AG08396 (cell line): ENCODE measurements at places on chromosomes 13 and 19.
A peak's percentile ranks its signal among the peaks of the same experiment; 100 is the strongest.

DNA sequence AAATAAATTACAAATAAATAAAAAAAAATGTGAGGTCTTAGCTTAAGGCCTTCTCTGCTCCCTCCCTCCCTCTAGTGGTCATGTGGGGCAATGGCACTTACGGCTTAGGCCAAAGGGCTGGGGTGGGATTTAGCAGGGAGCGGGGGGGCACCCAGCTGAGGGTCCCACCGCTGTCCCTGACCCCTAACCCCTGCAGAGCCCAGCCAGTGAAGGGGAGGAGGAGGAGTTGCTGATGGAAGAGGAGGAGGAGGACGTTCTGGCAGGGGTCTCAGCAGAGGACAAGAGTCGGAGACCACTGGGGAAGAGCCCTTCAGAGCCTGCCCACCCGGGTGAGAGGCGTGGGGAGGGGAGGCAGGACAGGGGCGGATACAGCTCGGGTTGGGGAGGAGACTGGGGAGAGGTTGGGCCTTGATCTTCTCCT is 9.3 kb downstream of the MPND start:
- peak; percentile 80 for DNase-seq

DNA sequence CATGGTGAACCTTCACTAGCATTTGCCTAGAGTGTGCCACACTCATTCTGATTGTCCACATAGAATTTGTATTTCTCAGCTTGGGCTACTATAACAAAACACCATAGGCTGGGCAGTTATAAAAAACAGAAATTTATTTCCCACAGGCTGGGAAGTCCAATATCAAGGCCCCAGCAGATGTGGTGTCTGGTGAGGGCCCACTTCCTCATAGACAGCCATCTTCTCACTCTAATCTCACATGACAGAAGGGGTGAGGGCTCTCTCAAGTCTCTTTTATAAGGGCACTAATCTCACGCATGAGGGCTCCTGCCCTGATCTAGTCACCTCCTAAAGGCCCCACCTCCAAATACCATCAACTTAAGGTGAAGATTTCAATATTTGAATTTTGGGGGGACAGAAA is 53.6 kb downstream of the LRRC63 start:
- DNase-seq = no peak

- no peak for DNase-seq
These were observed 324.9 kb upstream of the SGCG start for GRCh38 chr13:22855926-22856325.

GRCh38 chr13:74761801-74762757 is 627.9 kb upstream of the KLF12 start:
- DNase-seq = no peak

DNA sequence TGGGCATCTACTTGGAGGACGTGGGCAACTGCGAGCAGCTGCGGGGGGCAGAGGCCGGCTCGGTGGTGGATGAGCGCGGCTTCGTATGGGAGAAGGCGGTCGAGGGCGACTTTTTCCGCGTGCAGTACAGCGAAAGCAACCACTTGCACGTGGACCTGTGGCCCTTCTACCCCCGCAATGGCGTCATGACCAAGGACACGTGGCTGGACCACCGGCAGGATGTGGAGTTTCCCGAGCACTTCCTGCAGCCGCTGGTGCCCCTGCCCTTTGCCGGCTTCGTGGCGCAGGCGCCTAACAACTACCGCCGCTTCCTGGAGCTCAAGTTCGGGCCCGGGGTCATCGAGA is 10.3 kb upstream of the STRN4 start:
- no peak for DNase-seq

GRCh38 chr13:51488212-51488611 is 35.4 kb upstream of the INTS6 start:
- no peak for DNase-seq

- DNase-seq = no peak
These were observed 637 bp downstream of the RANBP3 start for GRCh38 chr19:5977222-5977784.

- no peak for DNase-seq
These were observed 530.4 kb downstream of the MYO16 start for GRCh38 chr13:109159650-109160309.

GRCh38 chr19:9729162-9729561 is 39.4 kb downstream of the ZNF846 start:
- DNase-seq = no peak

- DNase-seq = peak; percentile 78
These were observed 5.4 kb downstream of the KLK1 start for GRCh38 chr19:50817941-50818858.

GRCh38 chr13:48449656-48450055 is 36.7 kb upstream of the LPAR6 start:
- DNase-seq = no peak

DNA sequence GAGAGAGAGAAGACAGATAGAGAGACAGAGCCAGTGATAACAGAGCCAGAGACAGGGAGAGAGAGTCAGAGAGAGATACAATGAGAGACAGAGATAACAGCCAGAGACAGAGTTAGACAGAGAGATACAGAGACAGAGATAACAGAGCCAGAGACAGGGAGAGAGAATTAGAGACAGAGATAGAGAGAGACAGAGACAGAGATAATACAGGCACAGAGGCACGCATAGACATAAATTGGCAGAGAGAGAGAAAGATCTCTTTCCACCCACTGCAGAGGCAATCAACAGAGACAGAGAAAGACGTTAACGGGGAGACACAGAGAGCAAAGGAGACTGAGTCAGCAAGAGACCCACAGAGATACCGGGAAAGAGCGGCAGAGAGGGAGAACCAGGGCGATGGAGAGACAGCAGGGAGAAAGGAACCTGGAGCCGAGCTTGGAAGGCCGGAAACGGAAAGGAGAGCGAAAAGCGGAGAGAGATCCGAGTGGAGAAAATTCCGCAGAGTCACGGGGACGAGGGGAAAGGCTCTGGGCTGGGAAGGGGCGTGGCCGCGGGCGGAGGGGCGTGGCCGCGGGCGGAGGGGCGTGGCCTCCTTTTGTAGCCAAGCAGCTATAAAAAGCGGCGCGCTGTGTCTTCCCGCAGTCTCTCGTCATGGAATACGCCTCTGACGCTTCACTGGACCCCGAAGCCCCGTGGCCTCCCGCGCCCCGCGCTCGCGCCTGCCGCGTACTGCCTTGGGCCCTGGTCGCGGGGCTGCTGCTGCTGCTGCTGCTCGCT is at the start of gene TNFSF9:
Gene TNFSF9, plus strand, starts transcription at position 641 of the 777 bp plus-strand sequence. Its CDS starts 11 bp downstream, at position 652.
- peak; percentile 96 for DNase-seq

DNA sequence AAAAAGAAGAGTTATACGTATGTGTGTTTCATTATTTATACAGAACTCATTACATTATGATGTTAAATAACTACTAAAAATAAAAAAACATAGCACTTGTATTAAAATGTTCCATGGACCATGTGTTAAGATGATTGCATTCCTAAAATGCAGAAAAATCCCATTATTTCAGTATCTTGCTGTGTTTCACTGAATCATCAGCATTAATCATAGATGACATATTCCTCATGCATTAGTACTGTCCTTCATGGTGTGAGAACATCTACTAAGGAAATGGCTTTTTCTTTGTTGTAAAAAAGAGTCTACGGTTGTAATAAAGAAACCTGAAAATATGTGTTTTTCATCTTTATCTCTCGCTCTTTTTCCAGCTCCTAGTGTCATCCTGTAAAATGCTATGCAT is 416.5 kb downstream of the FGF14 start:
- peak; percentile 3 for DNase-seq

DNA sequence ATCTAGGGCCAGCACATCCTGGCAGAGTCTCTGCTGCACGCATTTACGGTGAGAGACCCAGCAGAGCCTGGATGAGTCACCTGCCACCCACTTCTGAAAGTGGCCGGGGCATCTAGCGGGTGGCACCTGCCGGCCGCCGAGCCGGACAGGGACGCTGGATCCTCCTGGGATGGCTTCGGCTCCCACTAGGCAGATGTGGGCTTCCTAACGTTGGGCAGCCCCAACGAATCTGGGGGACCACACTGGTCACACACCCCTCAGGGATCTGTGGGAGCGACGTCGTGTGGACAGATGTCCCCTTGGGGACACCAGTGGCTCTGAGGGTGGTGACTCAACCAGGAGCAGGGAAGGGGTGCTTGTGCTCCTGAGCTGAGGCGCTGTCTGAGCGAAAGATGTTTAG is 32.2 kb downstream of the TMEM255B start:
- DNase-seq = no peak

DNA sequence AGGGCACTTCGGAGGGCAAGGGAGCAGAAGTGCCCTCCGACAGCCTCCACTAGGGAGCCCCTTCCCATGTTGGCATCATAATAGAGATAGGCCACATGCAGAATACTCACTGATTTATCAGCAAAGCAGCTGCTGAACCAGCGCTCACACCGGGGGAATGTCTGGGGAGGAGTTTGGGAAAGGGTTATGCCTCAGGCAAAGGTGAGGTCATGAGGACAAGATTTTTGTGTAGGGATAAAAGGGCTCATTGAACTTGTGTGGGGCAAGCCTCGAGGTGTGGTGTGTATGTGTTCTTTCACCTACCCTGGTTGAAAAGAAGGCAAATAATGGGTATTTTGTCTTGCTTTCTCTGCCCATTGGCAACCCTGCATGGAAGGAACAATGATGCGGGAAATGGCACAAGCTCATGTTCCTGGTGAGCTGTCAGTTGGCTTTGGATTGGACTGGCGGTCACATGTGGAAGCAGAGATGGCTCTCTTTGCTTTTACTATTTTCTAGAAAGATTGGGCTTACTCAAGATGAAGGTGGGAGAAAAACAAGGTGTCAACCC is 39.1 kb upstream of the SLC7A9 start:
- DNase-seq = no peak

DNA sequence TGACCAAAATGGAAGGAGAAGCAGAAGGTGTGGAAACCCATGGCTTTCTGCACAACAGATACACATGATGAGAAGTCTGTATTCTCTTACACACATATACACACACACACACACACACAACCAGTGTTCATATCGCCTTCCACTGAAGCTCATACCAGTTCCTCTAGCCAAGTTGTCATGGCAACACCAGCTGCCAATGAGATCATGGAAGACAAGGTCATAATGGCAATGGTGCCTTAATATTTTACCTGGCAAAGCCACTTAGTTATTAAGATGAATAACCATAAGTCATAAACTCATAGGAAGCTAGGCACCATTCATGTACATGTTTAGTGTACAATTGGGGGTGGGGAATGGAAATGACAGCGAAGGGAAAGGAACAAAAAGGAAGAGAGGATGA is 2.6 kb upstream of the DHRS12 start:
- peak; percentile 28 for DNase-seq

DNA sequence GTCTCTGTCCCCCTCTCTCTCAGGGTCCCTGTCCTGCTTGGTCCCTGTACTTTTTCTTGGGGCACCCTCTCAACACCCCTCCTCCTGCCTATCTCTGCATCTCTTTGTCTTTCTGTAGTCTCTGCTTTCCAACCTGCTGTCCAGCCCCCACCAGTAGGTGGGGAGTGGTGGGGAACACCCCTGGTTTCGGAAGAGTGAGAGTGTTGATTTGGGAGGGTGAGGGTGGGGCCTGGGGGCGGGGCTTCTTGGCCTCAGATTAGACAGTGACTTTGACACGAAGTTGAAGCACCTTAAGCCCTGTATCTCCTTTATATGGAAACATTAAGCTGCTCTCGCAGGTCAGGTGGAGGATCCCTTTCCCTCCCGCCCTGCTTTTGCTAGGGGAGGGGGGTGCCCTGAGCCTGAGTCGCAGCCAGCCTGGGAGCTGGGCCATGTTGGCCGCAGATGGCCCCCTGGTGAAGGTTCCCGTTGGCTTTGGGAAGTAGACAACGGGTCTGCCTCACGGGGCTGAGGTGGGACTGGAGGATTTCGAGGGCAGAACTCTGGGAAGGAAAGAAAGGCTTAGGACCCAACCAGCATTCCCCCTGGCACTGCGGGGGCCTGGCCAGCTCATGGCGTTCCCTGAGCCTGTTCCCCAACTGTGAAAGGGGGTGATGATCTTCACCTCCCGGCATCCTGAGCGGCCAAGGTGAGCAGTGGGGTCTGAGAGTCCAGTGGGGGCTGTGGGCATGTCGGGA is at the start of gene KCNJ14:
Gene KCNJ14, plus strand, starts transcription at position 404 of the 737 bp plus-strand sequence. CDS start 6,151 bp downstream, outside the sequence.
- DNase-seq = no peak

- DNase-seq = no peak
These were observed 50.7 kb upstream of the SLC15A1 start for GRCh38 chr13:98803111-98803561.

DNA sequence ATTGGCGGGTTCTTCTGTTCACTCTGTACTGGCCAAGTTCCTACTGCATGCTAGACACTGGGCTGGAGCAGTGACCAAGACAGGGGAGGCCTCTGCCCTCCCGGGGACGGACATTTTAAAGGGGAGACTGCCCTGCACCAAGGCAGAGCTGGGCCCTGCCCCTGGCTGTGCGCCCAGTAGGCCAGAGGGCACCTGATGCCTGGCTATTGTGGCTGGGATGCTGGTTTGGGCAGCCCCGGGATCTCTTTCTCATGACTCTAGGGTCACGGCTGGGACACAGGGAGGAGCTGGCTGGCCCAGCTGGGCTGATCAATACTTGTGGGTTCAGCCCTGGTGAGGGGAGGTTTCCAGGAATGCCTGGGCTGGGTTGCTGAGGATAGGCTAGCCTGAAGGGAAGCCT is 17.7 kb downstream of the LIPE start:
- no peak for DNase-seq

- no peak for DNase-seq
These were observed 114.2 kb upstream of the UQCRFS1 start for GRCh38 chr19:29326849-29327840.

DNA sequence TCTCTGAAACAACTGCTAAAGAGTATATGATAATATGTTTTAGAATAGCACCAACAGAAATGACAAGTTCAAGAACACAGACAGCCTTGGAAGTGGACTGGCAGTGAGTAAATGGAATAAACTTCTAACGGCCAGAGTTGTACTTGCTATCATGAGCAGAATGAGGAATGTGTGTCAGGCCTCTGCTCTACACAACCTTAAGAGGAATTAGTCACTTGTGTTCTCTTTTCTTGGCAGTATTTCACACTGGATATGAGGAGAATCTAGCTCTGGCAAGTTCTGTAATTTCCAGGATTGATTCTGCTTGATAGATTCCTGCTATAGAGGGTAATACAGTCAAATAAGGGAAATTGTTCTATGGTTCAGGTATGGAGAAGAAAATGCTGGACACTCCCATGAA is 757.3 kb downstream of the EFNB2 start:
- DNase-seq = no peak

- no peak for DNase-seq
These were observed 65.3 kb downstream of the DPF1 start for GRCh38 chr19:38158730-38159129.

GRCh38 chr13:68304286-68304893 is 1074.3 kb upstream of the PCDH9 start:
- DNase-seq = peak; percentile 2

- no peak for DNase-seq
These were observed 333.4 kb downstream of the KCTD12 start for GRCh38 chr13:76552807-76553206.

DNA sequence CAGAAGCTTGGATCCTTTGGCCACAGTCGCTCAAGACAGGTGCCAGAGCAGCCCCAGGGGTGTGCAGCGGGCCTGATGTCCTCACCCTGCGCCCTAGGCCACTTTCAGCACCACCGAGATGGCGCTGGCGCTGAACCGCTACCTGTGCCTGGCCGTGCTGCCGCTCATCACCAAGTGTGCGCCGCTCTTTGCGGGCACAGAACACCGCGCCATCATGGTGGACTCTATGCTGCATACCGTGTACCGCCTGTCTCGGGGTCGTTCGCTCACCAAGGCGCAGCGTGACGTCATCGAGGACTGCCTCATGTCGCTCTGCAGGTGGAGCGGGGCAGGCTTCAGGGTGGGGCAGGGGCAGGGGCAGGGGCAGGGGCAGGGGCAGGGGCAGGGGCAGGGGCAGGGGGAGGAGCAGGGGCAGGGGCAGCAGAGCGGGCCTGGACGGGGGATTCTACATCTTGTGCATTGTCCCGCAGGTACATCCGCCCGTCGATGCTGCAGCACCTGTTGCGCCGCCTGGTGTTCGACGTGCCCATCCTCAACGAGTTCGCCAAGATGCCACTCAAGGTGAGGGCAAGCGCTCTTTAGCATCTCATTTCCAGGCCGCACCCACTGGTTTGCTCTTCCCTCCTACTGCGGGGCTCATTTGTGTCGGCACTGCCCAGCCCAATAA is 69.1 kb downstream of the RYR1 start:
- no peak for DNase-seq
